GM13977 (cell line): ENCODE measurements at places on chromosomes 2 and 18.

GRCh38 chr2:119177171-119177837 is 18.8 kb upstream of the C1QL2 start:
- no peak for DNase-seq

DNA sequence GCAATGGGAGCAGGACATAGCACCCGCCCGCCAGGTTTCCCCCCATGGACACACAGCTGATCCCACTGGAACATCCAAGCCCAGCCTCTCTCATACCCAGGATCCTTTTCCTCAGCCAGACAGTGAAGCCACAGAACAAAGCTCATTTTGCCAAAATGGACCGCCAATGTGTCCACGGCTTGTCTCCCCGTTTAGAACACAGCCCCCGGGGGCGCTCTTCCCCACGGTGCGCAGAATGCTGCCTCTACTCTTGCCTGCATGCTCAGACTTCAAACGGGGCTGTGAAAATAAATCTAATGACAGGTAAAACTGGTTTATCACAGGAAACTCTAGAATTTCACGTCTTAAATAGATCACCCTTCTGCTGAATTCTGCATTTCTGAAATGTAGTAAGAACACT is 548.5 kb upstream of the ID2 start:
- no peak for DNase-seq

DNA sequence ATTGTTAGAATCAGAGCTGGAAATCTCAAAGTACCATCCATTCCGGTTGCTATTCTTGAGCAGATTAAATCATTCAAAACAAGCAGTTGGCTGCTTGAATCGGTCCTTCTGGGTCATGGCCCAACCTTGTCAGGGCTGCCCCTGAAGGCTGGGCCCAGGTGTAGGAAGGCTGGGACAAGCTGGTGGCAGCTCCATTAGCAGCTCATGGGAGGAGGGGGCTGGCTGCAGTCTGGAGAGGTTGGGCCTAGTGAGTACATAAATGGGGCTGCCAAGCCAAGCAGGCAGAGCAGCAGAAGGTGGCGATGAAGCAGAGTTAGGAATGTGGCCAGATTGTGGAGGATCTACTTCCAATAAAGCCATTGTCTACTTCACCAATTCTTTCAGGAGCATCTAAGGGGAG is 81.4 kb downstream of the ADCYAP1 start:
- no peak for DNase-seq

DNA sequence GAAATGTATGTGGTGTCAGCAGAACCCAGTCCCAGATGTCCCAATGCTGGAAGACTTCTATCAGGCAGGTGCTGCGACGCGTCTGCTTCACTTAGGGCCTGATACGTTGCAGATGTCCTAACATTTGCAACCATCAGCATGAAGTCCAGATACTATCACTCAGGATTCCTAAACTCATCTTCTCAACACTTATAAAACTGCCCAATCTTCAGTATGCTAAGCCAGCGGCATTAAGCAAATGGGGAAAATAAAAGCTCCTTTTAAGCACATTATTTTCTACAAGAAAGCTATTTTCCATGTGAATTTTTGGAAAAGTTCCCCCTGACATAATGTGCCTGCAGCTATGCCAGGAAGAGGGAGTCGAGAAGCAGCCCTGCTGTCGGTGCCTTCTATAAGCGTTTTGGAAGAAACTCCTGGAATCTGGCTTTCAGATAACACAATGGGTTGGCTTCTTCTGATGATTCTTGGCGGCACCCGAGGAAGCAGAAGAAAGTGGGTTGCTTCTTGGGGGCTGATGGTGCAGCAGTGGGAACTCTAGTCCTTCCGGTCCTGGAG is 60.7 kb upstream of the ITGA6 start:
- no peak for DNase-seq

DNA sequence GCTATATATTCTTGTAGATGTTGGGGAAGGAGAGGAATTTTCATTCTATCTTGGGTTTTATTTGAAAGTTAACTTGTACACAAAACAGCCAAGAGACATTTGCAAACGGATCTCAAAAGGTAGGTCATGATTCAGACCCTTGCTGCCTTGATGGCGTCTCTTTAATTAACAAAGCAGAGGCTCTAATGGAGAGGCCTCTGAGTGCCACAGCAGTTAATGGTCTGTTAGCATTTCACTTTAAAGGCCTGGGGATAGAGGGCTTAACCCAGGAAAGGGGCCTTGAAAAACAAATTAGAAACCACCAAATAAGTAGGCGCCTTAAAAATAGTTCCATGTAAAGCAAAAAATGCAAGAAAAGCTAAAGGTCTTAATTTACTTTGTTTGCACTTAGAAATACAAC is 836.9 kb upstream of the CELF4 start:
- no peak for DNase-seq

GRCh38 chr2:105915005-105915558 is 170.4 kb downstream of the NCK2 start:
- no peak for DNase-seq

DNA sequence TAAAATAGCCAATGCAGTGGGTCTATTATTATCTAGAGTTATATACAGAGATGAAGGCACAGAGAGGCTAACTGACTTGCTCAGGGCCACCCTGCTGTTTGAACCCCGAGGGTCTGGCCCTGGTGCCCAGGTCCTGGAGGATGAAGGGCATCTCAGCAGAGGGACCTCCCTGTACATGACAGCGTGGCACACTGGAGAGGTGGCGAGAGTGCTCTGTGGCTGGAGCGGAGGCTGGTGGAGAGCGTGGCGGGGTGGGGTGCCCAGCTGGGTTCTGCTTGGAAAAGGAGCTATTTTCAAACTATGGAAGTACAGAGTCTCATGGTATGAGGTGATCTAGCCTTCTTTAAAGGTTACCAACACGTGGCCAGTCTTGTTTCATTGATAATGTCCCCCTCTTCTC is 35.8 kb downstream of the GREB1 start:
- DNase-seq = no peak
